ENCODE measurements at places on chromosomes 7 and 10. TPM values are rescaled to one million over a fixed set of nuclear protein-coding genes. Genes with fewer than 3 reads are reported as not detected.

GRCh38 chr10:75019370-75019769 is 92.1 kb upstream of the SAMD8 start:
- DNase-seq = no peak

GRCh38 chr7:126178865-126179264 is 1073.9 kb downstream of the GRM8 start:
- DNase-seq = no peak

- DNase-seq = no peak
These were observed 5.5 kb downstream of the MCM7 start for GRCh38 chr7:100095704-100096103.

DNA sequence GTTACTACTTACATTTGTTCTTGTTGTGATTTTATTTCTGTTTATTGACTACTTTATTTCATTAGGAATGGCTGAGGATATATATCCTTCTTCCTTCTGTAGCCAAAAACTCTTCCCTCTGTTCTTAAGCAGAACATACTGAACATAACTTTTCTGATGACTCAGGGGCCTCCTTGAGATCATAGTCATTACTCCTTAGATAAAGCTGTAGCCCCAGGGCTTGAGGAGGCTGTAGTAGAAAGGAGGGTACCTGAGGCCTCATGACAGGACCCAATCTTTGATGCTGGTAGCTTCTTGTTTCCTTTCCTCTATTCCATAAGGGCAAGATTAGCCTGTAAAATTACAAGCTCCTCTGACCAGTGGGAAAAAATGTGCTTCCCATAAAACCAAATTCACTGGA is 41.2 kb upstream of the FGFR2 start:
- no peak for DNase-seq

DNA sequence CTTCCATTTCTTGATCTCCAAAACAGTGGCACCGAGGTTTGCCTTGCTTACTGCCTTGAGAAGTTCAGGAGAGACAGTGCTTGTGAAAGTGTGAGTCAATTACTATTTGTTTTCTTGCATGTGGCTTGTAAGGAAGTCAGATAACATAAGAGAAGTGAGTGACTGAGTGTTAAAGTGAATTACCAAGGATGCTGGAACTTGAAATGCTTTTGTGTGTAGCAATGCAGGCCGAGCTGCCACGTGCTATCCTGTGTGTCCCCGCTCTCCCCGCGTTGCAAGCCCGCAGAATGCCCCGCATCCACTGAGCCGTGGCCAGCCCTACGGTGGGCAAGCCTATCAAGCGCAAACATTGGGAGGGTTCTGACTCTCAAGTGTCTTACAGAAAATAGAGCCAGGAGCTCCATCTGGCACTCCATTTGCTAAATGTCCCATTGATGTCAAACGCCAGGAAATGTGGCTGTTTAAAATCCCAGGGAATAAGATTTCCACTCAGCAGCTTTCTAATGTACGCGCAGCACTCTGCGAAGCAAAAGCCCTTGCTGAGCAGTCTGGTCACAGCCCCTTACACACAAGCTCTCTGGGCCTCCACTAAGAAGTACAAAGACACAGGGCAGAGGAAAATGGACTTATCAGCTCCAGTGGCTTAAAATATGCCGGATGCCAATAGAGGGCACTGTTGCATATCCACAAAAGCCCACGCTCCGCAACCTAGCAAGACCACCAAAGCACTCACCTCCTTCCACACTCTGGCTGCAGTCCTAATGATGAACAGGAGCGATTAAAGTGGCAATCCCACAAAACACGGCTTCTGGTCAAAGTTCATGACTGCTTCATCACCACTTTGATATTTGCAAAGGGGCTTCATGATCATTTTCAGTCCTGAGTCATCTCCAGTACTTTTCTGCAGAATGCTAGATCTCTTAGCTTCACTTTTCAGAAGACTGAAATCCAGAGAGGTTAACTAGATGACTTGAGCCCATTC is 158.0 kb upstream of the ITGB1 start:
- no peak for DNase-seq

- DNase-seq = no peak
These were observed 21.4 kb upstream of the TFEC start for GRCh38 chr7:116052006-116052405.

The ZDHHC6 gene
- 36.4 TPM for total RNA-seq

The CDCA7L gene
- 33.9 TPM for total RNA-seq

The SRGN gene
- 232 TPM for total RNA-seq

The ENO4 gene
- total RNA-seq = 1.9 TPM

The THSD7A gene
- 7.2 TPM for total RNA-seq

The LMTK2 gene
- total RNA-seq = 24.5 TPM

All from lower lobe of right lung (tissue), 2 donors.